ENCODE measurements at places on chromosomes 3 and 15.

DNA sequence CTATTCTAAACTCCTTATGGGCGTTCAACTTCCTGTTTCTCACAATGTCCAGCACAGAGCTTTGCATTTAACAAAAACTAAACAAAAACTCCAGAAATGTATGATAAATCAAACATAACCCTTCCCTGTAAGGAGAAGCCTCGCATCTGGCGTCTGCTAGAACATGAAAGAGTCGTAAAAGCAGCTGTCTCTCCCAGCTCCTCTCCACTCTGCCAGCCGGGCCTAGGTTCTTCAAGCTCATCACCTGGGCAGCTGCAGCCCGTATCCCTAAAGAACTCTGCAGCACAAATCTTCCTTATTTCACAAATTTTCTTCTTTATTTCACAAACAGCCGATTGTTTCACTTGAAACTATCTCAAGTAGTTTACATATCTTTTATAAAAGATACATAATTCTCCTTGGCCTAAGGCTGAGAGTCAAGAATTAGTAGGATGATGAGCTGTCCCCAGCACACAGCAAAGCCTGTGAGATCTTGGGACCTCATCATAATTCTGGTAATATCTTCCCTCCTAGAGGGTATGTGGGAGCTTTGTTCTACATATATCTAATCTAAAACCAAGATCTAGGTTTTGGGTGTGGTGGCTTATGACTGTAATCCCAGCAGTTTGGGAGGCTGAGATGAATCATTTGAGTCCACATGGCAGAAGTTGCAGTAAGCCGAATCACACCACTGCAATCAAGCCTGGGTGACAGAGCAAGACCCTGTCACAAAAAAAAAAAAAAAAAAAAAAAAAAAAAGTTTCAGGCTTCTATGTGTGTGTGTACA lies 35.3 kb downstream of the ANXA2 start:
- peak; percentile 80 for DNase-seq

DNA sequence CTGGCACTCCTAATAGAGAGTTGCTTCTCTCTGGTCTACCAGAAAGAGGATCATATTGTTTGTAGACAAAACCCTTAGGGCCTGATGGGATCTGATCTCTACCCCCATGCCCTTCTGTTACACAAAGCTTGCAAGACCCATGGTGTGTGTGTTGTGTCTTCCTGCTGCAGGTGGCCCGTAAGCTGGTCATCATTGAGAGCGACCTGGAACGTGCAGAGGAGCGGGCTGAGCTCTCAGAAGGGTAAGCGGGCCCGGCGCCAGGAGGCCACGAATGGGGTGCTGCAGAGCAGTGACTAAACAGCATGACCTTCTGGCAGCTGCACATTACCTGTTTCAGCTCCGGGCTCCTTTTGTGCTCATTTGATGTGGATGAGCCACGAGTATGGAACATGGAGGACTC lies 18.2 kb downstream of the TPM1 start:
- DNase-seq, result no peak

DNA sequence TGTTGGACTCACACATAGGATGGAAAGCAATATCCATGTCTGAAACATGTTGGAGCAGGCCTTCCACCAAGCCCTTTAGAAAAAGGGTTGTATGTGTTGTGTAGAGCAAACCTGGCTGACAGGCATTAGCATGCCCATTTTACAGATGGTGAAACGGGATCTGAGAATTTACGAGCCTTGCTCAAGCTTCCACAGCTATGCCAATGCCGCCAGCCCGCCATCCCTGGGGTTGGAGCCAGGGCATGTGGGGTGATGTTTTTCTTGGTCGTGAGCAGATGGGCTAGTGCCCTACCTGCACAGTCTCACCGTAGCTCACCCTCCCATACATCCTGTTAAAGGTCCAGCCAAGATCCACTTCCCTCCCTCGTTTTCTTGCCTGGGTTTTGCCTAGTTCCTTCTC lies 97.5 kb upstream of the TLE3 start:
- DNase-seq, result no peak

DNA sequence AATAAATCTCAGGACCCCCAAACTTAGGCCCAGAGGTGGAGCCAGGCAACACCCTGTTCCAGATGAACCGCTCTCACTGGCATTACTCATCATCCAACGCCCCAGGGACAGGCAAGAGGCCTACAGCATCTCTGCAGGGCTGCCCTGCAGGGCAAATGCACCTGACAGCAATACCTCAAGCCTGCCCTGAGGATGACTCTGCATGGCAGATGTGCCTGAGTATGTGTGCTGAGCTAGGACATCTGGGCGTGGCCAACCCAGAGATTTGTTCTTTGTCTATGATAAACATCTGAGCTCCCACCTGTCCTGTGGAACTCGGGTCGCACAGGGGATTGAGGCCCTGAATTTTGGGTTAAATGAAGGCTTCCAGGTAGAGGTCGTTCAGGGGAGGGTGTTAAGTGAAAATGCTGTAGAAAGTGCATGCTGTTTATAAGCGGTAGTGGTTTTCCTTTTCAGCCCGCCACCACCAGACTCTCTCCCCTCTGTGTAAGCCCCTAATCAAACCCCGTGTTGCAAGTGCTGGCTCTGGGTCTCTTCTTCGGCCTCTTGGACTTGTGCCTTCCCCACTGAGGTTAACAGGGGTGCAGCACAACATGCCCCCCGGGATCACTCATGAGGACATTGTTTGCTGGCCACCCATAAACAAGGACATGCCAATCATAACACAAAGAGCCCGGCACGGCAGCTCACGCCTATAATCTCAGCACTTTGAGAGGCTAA lies 92.3 kb downstream of the ATP10A start:
- no peak for DNase-seq

DNA sequence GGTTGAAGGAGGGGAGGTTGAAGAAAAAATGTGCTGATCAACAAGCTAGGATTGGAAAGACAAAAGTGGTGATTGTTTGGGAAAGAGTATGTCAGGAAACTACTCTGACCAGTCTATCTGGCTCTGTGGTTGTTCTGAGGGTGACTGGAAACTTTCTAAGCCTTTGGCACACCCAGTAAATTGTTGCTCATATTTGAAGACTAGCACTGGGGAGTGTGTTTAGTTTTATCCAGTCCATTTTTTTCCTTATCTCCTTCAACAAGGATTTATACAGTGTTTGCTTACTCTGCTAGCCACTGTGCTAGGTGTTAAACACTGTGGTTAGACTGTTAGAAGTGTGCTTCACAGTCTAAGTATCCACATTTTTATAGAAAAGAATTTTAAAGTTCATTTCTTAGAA lies 28.8 kb downstream of the PPM1L start:
- no peak for DNase-seq

GRCh38 chr15:40908095-40908494 lies 13.8 kb downstream of the VPS18 start:
- DNase-seq, result no peak

Data from brain microvascular endothelial cell (primary cell).